SK-N-DZ (cell line): ENCODE measurements at places on chromosomes 12 and 14.

DNA sequence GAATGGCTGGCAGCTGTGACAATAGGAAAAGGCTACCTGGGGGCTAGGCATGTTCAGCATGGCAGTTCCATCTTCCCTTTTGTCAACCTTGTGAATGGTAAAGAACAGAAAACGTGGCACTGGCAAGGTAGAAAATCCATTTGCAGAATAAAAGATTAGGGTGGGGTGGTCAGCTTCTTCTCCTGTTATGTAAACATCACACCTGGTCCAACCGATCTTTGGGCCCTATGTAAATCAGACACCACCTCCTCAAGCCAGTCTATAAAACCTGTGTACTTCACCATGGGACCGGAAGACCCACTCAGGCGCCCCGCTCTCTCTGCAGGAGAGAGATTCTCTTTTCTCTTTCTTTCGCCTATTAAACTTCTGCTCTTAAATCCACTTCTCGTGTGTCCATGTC is 19.6 kb upstream of the TMEM30B start:
- DNase-seq = no peak

DNA sequence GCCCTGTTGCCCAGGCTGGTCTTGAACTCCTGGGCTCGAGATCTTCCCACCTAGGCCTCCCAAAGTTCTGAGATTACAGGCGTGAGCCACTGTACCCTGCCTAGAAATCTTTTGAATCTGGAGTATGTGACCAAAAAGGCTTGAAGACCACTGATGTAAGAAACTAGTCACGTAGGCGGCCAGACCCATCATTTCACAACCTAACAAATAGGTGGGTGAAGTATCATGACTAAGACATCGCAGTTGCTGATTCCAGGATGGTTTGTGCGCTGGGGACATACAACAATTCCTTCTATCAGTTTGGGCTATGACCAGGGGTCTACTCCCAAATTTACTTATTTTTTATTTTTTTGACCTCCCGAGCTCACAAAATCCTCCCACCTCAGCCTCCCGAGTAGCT is 11.8 kb upstream of the CDK2AP1 start:
- DNase-seq = no peak

- no peak for DNase-seq
Measured at GRCh38 chr12:131027876-131028586, 74.3 kb downstream of the ADGRD1 start.

GRCh38 chr14:103700753-103701490 is 14.3 kb downstream of the XRCC3 start:
- no peak for DNase-seq

DNA sequence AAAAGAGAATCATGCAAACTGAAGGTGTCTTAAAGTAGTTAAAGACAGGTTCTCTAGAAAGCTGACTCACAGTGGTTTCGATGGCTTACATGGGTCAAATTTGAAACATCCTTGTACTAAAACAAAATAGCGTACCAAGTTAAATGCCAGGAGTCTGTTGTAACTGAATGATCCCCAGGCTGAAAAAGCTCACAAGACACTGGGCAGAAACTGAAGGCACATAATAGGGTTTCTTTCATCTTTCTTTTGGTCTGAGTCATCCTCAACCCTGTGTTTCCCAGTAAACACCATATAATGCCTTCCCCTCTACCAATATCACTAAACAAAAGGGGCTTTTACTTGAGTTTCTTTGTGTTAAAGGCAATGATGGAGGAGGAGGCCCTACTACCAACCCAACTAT is 12.8 kb downstream of the ZFYVE1 start:
- DNase-seq = no peak

- DNase-seq = peak; percentile 4
Measured at GRCh38 chr14:37150414-37150813, 22.0 kb downstream of the SLC25A21 start.

- DNase-seq = no peak
Measured at GRCh38 chr14:89420502-89420901, 3.5 kb upstream of the FOXN3 start.

DNA sequence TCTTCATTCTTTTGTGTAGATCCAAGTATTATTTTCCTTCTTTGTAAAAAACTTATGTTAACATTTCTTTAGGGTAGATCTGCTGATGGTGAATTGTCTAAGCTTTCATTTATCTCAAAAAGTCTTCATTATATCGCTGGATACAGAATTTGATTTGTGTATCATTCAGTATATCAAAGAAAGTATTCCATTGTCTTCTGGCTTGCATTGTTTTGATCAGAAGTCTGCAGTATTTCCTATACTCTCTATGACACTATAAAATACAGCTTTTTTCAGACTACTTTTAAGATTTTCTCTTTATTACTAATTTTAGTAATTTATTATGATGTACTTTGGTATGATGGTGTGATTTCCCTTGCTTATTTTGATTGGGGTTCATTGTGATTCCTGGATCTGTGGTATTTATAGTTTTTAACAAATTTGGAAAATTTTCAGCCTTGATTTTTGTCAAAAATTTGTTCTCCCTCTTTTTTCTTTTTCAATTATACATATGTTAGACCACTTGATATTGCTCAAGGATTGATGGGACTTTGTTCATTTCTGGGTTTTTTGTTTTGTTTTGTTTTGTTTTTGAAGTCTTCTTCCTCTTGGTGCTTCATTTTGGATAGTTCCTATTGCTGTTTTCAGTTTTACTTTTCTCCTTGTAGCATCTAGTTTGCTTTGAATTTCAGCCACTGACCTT is 176.5 kb downstream of the ZFP36L1 start:
- no peak for DNase-seq

- DNase-seq = no peak
Measured at GRCh38 chr12:10113920-10114319, 15.1 kb upstream of the CLEC1A start.

- no peak for DNase-seq
Measured at GRCh38 chr12:67460388-67460787, 188.2 kb upstream of the DYRK2 start.

DNA sequence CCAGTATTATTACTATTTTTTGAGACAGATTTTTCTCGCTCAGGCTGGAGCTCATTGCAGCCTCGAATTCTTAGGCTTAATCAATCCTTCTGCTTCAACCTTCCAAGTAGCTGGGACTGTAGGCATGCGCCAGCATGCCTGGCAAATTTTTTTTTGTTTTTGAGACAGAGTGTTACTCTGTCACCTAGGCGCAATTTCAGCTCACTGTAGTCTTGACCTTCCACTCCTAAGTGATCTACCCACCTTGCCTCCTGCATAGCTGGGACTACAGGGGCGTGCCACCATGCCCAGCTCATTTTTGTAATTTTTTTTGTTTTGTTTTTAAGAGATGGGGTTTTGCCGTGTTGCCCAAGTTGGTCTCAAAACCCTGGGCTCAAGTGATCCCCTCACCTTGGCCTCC is 15.2 kb downstream of the ERC1 start:
- DNase-seq = no peak

- no peak for DNase-seq
Measured at GRCh38 chr12:131747276-131748177, 36.6 kb downstream of the SFSWAP start.

- no peak for DNase-seq
Measured at GRCh38 chr14:29584992-29585391, 342.7 kb downstream of the PRKD1 start.

DNA sequence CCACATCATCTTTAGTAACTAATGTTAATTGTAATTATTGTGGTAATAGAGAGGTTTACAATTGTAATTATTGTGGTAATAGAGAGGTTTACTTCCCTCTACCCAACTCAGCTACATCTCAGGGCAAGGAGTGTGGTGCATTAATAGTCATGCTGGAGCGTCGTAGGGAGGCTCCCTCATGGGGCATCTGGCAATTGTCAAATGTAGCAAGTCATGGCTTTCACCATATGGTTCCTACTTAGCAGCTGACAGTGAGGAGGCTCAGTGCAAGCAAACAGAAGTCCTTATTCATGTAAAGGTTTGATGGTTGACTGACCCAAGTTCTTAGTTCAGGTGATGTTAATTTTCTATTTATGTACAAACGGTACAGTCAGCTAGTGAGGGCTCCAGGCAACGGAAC is 1012.0 kb downstream of the FLRT2 start:
- DNase-seq = peak; percentile 91

DNA sequence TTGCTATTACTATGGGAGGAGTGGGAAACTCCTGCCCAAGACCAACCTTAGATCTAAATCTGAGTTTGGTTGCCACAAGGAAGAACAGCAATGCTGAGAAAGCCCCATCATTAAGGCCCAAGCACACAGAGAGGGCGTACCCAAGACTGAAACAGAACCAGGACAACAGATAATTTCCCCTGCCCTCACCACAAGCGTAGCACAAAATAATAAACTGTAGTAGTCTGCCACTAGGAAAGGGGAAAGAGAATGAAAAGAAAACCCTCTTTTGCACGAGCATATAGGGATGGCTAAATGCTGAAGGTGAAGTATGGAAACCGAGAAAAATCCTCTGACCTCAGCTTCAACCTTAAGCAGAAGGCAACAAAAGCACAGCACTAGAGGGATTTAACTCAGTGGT is 76.5 kb upstream of the DHRS4 start:
- DNase-seq = no peak

- DNase-seq = no peak
Measured at GRCh38 chr14:81091139-81091538, 129.6 kb downstream of the GTF2A1 start.

GRCh38 chr14:100224229-100224866 is 14.6 kb upstream of the YY1 start:
- no peak for DNase-seq

DNA sequence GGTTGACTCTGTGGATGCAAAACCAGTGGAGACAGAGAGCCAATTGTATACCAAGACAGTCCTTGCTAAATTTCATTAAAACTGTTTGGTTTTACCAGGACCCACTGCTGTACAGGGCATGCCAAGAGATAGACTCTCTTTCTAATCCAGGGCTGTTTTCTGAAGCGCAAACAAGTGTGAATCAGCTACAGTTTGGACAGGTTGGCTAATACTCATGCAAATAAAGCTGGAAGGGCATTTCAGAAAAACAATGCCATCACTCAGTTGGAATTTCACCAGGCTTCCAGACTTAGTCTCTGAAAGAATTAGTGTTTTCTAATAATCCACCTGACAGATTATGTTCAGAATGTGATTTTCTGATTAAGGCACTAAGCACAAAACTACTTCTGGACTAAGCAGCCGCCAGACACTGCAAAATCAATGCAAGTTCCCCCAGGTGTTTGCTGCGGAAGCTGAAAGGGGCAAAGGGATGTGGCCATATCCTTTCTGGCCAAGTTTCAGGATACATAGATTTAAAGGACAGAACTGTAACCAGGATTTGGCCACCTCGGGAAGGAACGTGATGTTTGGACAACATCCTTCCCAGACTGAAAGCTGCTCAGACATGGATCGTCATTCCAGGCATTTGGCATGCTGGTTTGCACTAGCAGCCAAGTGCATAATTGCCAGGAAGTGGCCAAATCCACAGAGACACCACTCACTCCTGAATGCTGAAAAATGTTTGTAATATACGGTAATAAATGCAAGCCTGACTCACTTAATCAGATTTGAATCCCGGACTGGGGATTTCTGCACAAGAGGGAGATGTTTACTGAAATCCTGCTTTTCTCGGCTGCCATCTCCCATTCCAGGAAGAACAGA is 32.0 kb upstream of the CDKN3 start:
- no peak for DNase-seq

GRCh38 chr12:106131676-106132075 is 7.1 kb downstream of the NUAK1 start:
- DNase-seq = no peak

GRCh38 chr12:52650520-52651081 is 1.4 kb downstream of the KRT2 start:
- DNase-seq = no peak

DNA sequence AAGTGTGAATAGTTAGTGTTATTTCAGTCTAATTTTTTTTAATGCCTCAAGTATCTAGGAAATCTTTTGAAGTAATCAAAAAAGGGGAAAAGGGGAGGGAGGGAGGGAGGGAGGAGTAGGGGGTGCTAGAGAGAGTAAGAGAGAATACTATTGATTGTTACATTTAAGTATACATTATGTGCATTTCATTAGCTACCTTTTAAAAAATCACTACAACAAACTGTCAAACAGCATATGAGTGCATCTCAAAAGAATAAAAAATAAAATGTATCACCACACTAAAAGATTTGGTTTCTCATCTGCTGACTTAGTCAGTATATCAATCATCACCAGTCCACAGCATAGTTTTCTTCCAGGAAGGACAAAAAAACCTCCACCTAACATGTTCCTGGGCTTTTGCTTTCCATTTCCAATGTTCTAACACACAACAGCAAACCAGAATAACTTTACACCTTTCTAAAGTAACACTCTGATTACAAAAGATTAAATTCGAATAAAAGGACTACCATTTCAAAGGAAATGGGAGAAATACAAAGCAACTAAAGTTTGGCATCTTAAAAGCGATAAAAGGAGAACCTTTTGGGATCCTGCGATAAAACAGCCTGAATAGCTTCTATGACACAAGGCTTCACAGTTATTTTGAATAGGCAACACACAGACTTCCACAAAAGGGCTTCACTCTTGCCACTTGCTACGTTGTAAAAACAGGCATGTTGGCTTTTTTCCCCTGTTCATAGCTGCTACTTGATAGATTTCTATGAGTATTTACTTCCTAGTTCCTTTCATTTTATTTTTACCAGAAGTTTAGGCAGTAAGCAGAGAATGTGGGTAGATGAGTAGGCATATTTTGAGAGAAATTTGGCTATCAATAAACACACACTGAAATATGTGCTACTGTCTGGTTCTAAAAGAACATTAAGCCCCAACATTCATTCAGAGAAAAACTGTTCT is 160.9 kb downstream of the EPS8 start:
- no peak for DNase-seq

GRCh38 chr12:47085815-47086252 is 6.1 kb upstream of the AMIGO2 start:
- no peak for DNase-seq

GRCh38 chr12:104668274-104668718 is 211.5 kb downstream of the CHST11 start:
- DNase-seq = peak; percentile 44

GRCh38 chr12:11753150-11753499 is 103.7 kb downstream of the ETV6 start:
- DNase-seq = no peak

DNA sequence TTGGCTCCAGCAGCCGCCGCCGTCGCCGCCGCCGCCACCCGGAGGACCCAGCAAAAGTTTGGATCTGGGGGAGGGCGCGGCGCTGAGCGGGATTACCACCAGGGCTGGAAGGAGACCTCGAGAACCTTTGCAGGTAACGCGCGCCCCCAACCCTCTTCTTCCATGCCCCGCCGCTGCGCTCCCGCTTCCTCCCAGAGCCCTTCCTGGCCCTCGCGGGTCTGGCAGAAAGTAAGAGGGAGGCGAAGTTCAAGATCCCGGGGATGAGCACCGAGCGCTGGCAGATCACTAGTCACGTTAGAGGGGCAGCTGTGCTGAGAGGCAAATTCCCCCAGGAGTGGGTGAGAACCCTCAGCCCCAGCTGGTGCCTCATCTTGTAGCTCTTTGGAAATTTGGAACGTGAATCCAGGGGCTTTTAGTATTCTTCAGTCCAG is 3.9 kb downstream of the FLRT2 start:
- peak; percentile 50 for DNase-seq

- DNase-seq = no peak
Measured at GRCh38 chr12:12350868-12351463, 924 bp upstream of the MANSC1 start.

DNA sequence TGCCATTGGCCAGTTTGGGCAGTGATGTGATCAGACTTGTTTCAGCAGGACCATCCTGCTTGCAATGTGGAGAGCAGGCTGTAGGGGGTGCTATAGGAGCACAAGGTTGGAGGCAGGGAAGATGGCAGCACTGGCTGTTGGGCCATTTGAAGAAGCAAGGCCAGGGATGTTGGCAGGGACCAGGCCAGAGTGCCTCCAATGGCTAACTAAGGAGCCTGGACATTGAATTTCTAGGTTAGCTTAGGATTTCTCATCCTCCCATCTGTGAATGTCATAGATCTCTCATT is 23.5 kb downstream of the FGF23 start:
- peak; percentile 64 for DNase-seq

GRCh38 chr14:104316121-104316722 is 177.8 kb downstream of the KIF26A start:
- DNase-seq = no peak
